Heart right ventricle (tissue), 16 donors: ENCODE measurements at places on chromosomes 6 and 20. TPM values are rescaled to one million over a fixed set of nuclear protein-coding genes. Genes with fewer than 3 reads are reported as not detected.
A peak's percentile ranks its signal among the peaks of the same experiment; 100 is the strongest.

DNA sequence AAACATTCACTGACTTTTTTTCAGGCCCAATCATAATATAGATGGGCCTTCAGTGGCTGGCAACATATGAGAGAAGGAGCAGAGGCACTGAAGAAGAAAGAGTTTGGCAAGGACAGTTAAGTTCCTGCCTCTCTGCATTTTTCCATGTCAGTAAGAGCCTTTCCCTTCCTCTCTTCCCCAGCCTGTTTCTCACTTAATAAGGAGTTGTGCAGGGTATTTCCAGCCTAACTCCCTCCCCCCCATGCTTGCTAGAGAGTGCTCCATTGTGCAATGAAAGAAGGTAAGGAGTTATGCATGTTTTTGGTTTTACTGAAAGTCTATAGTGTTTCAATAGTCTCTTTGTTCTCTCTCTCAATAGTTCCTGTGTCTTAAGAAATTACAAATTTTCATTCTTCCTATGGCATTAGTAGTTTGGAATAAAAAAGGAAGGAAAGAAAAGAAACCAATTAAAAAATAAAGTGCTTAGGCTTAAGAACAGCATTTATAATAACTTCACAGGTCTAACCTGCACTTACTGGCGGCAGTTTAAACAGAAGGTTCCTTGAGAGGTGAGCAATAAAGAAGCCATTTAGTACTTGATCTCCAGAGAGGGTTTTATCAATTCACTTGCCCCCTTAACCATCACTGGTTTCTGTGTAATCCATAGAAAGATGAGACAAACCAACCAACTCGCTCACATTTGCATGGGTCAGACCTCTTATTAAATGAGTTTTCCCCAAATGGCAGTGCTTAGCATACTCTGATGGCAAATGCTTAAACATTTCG is 251.1 kb downstream of the PTPRT start:
- DNase-seq: no peak

DNA sequence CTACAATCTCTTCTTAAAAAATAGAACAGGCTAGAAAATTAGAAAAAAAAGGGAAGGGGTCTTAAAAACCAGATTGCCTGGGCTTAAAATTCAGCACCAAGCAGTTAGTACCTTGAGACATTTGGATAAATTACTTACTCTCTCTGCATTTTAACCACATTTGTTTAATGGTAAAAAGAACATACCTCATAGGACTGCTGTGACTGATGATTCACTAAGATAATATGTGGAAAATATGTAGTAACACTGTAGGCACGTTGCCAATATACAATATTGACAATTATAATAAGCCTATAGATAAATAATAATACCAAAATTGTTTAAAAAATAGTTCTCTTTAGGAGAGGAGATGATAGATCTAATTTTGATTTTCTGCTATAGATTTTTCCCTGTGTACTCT is 750.4 kb downstream of the TENT5A start:
- DNase-seq: no peak

DNA sequence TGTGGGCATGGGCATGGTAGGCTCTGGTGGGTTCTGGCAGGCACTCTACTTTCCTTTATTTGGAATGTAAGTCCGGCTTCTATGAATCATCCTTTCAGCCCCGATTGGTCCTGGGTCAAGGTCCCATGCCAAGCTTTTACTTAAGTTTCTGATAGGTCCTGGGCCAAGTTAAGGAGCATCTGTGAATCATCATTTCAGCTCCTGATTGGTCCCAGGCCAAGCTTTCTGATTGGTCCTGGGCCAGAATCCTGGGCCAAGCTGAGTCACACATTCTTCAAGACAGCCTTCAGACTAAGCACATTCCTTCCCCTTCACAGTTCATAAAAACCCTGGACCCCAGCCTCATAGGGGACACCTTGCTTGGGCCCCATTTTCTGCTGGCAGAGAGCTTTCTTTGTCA is 231.0 kb upstream of the EYS start:
- peak; percentile 4 for DNase-seq

DNA sequence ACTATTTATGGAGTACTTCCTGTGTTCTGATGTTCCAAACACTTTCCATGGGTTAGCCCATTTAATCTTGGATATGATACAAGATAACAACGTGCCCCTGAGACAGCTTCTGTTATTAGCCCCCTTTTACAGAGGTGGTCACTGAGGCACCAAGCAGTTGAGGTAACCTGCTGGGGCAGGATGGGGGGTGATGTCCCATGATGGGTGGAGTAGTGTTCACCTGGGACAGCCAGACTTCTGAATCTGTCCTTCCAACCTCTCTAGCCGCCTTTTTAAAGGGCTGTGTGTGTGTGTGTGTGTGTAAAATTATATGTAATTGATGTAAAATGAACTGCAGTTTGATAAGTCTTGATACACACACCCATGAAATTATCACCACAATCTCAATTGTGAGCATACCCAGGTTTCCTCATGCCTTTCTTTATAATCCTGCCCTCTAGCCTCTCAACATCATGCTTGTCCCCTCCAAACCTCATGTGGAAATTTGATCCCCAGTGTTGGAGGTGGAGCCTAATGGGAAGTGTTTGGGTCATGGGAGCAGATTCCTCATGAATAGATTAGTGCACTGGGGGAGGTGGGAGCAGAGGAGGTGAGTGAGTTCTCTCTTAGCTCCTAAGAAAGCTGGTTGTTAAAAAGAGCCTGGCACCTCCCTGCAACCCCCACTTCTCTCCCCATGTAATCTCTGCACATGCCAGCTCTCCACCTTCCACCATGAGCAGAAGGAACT is 39.2 kb downstream of the PLAGL2 start:
- DNase-seq: no peak

- no peak for DNase-seq
These were observed 27.5 kb downstream of the SASH1 start for GRCh38 chr6:148370176-148370575.

DNA sequence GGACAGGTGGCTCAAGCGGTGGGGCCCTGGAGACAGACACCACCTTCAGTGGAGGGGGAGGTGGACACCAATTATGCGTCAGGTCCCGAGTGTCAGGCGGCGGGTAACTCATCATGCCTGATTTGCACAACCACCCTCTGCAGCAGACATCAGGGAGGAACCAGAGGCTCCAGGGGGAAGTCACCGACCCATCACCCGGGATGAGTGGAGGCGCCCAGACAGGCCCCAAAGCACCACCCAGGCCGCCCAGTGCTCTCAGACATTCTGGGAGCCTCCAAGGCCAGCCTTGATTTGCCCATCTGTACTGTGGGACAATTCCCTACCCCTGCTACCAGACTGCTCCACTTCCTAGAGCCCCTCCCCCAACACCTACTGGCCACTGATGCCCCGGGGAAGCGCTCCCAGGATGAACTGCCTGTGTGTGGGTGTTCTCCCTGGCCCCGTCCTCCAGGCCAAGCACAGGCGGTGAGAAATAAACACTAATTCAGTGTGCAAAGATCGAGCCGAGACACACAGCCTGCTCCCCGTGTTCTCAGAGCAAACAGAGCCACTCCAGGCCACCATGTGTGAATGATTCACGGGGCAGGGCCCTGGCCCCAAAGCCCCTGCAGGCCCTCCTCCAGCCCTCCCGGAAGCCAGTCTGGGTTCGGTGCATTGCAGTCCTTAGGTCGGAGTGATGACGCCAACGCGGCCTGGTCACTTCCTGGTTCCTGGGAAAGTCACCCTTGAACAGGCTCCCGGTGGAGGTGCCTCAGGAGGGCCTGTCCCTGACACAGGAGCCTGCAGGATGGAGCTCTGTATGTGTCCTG is 107.2 kb downstream of the ASXL1 start:
- DNase-seq: peak; percentile 67

- no peak for DNase-seq
These were observed 447.0 kb upstream of the CDH4 start for GRCh38 chr20:60804918-60805630.

- DNase-seq: no peak
These were observed 33.9 kb downstream of the EDN1 start for GRCh38 chr6:12324099-12324498.

GRCh38 chr20:63215101-63216040 is 560 bp downstream of the YTHDF1 start:
- no peak for DNase-seq

TRIM15 gene
- total RNA-seq: not detected
